ENCODE measurements at places on chromosomes 4 and X. TPM values are rescaled to one million over a fixed set of nuclear protein-coding genes. Genes with fewer than 3 reads are reported as not detected.

- no peak for DNase-seq
Measured at GRCh38 chr4:139007640-139008039, 7.9 kb upstream of the NOCT start.

FAM236D gene
- total RNA-seq, result not detected

IL2RG gene
- total RNA-seq, result not detected

GRCh38 chrX:46234775-46235174 lies 310.4 kb downstream of the ZNF674 start:
- no peak for DNase-seq

SMARCA1 gene
- 55.7 TPM for total RNA-seq

- DNase-seq, result no peak
Measured at GRCh38 chrX:19225909-19226308, 103.6 kb upstream of the ADGRG2 start.

CPE gene
- total RNA-seq, result 253 TPM

DNA sequence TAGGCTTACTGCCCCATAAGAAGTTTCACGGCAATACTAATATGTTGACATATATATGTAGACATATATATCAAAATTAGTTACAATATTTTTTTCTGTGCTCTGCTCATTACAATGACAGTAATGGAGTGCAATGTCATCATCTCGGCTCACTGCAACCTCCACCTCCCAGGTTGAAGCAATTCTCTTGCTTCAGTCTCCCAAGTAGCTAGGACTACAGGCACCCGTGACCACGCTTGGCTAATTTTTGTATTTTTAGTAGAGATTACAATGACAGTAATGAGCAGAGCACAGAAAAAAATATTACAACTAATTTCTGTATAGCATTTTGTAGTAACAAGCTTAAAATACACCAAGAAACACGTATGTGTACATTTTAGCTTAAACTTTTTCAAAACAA lies 7.6 kb downstream of the EIF4E start:
- no peak for DNase-seq

DNA sequence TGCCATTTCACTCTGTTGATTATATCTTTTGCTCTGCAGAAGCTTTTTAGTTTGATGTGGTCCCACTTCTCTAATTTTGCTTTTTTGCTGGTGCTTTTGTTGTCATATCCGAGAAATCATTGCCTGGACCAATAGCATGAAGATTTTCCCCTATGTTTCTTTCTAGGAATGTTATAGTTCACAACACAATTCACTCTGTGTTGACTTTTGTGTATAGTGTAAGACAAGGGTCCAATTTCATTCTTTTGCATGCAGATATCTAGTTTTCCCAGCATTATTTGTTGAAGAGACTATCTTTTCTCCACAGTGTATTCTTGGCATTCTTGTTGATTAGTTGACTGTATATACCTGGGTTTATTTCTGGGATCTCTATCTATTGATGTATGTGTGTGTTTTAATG lies 8.3 kb upstream of the CPE start:
- no peak for DNase-seq

DNA sequence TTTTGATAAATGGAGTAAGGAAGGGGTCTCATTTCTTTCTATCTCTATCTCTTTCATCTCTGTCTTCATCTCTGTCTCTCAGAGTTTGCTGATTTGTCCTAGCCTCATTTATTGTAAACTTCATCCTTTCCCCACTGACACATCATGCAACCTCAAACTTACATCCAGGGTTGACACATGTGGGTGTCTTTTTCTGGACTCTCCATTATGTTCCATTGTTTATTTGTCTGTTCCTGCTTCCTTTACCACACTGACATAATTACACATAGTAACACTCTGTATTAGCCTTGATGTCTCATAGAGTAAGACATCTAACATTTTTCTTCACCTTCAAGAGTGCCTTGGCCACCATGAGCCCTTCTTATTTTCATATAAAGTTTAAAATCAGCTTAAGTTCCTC lies 8.1 kb upstream of the SRD5A3 start:
- no peak for DNase-seq

ADH1A gene
- total RNA-seq, result not detected

GRCh38 chrX:20455001-20455400 lies 188.3 kb upstream of the RPS6KA3 start:
- no peak for DNase-seq

DNA sequence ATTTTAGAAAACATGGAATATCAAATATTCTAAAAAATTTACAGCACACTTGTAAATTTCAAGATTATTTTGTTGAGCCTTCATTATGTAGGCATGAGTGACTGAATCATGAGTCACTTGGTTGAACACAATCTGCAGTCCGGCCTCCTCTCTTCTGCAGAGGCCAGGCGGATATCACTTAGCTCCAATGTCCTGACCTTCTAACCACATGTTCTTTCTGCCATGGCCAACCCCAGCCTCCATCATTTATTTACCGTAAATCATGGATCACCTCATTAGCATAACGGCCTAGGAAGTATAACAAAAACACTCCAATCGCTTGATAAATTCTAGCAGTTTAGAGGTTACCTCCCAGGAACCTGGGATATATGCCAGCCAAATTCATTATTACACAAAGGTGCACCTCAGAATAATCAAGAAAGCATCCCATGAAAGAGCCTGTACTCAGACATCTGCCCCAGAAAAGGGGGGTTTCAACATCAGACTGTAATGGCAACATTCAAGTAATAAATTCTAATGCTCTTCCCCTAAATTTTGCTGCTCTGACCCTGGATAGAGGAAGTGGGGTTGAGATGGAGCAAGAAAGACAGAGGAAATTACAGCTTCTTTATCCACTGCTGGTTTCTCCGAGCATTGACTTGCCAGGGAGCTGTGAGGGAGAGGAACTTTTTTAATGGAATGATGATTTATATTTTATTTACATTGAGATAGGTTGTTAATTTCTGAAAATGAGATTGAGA lies 2153.6 kb upstream of the AGA start:
- no peak for DNase-seq

GRCh38 chr4:106201373-106201772 lies 114.6 kb downstream of the TBCK start:
- no peak for DNase-seq

HOPX gene
- 0.54 TPM for total RNA-seq

DNA sequence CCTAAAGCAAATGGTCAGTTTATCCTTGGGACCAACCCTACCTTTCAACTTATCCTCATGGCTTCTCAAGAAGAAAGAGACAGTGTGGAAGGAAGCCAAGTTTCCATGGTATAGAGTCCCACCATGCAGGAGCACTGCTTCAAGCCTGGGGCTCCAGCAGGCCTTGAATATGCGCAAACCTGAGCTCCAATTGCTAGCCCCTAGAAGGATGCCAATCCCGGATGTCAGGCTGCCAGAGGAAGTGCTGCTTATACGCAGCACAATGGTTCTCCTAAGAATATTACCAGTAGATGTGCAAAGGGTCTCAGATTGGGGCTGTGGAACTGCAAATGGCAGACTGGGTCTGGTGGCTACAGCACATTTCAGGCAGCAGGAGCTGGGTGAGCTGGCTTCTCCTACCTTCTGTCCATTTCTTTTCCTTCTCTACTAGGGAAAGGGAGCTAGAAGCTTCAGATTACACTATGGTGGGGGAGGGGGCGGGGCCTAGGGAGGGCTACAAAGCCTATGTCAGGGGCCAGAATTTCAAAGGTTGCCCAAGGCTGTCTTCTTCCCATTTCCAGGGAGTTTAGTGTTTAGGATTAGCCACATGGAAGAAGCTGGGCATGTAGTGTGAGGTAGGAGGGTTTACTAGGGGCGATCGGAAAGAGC lies 40.7 kb upstream of the CITED1 start:
- no peak for DNase-seq

IQSEC2 gene
- total RNA-seq, result 1.6 TPM

DNA sequence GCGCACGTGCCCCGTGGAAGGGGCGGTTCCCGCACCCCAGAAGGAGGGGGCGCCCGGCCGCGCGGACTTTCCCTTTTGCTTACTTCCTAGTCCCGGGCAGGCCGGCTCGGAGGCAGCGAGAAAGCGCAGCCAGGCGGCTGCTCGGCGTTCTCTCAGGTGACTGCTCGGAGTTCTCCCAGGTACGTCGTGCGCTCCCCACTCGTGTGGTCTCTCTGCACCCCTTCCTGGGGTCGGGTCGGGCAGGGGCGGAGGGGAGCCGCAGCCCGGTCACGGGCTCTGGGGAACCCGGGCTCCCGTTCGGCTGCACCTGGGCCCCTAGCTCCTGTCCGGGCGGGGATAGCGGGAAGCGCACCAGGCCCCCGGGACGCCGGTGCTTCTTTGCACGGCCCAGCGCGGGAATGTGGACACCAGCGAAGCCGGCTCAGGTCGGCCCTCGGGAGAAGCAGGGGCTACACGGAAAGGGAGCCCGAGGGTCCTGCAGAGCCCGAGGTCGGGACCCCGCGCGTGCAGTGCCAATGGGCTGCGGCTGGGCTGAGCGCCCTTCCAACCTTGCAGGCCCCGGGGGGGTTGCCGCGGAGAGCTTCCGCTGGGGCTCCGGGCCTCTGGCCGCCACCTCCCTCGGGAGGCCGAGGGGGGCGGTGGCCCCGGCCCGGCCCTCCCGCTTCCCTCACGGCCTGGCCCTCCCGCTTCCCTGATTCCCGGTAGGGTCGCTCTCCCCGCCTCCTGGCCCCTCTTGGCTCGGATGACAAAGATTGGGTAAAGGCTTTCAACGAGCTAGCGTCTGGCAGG lies at the start of gene TLR2:
TLR2 (plus strand) TSS at position 99 of the 789 bp plus-strand sequence. CDS start 18,628 bp downstream, outside the sequence.
- peak; percentile 44 for DNase-seq

- DNase-seq, result no peak
Measured at GRCh38 chrX:107355533-107355932, 93.9 kb upstream of the FRMPD3 start.

- no peak for DNase-seq
Measured at GRCh38 chrX:49303346-49303745, at the start of gene GAGE10. Gene GAGE10, plus strand, starts transcription at chrX:49303646. Its CDS starts 1,214 bp downstream, at chrX:49304860.

DNA sequence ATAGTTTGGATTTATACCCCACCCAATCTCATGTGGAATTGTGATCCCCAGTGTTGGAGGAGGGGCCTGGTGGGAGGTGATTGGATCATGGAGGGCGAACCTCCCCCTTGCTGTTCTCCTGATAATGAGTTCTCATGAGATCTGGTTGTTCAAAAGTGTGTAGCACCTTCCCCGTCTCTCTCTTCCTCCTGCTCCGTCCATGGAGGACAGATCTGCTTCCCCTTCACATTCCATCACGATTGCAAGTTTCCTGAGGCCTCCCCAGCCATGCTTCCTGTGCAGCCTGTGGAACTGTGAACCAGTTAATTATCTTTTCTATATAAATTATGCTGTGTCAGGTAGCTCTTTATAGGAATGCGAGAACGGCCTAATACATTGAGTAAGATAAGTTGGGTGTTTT lies 518.8 kb upstream of the LCORL start:
- DNase-seq, result no peak

DNA sequence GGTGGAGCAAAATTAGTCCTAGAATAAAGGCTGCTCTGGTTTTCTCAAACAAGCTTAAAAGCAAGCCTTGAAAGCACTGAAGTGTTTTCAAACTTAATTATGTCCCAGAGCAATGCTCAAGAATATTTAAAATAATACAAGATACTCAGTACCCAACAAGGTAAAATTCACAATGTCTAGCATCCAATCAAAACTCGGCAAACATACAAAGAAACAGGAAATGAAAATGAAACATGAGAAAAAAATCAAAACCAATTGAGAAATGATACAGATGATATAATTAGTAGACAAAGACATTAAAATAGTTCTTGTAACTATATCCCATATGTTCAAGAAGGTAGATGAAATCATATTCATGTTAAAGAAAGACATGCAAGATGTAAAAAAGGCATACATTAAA lies 45.0 kb upstream of the MAML3 start:
- no peak for DNase-seq

GRCh38 chrX:8879750-8880149 lies 78.6 kb upstream of the FAM9A start:
- peak; percentile 30 for DNase-seq

DNA sequence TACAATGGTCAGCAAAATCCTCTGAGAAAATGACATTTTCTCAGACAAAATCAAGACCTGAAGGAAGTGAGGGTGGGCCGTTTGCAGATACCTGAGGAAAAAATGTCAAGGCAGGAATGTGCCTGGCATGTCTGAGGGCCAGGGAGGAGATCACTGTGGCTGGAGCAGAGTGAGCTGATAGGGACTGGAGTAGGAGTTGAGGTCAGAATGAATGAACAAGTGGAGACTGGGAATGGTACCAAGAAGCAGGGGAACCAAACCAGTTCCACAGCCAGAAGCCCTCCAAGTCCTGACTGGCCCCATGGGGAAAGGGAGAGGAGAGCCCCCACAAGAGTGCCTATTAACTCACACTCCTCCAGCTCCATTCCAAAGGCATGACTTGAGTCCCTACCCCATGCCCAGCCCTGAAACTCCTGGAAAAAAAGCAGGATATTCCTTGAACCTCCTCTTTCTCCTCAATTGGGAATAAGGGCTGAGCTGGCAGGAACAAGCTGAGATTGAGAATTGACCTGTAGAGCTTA lies 41.5 kb downstream of the STEEP1 start:
- no peak for DNase-seq

GRCh38 chrX:45229348-45229747 lies 28.7 kb upstream of the DIPK2B start:
- DNase-seq, result no peak

All from glutamatergic neuron (in vitro differentiated cells).